Prostate gland (tissue), 2 donors: ENCODE measurements at places on chromosomes 2 and 18. TPM values are rescaled to one million over a fixed set of nuclear protein-coding genes. Genes with fewer than 3 reads are reported as not detected.

GRCh38 chr2:196266855-196267254 lies 95.5 kb upstream of the STK17B start:
- DNase-seq, result no peak

UGT1A6 gene
- 0.85 TPM for total RNA-seq

CRACDL gene
- total RNA-seq, result 4.1 TPM

GRCh38 chr2:69122271-69122670 lies 109.3 kb downstream of the ANTXR1 start:
- no peak for DNase-seq

TMEM182 gene
- 2.0 TPM for total RNA-seq

DNA sequence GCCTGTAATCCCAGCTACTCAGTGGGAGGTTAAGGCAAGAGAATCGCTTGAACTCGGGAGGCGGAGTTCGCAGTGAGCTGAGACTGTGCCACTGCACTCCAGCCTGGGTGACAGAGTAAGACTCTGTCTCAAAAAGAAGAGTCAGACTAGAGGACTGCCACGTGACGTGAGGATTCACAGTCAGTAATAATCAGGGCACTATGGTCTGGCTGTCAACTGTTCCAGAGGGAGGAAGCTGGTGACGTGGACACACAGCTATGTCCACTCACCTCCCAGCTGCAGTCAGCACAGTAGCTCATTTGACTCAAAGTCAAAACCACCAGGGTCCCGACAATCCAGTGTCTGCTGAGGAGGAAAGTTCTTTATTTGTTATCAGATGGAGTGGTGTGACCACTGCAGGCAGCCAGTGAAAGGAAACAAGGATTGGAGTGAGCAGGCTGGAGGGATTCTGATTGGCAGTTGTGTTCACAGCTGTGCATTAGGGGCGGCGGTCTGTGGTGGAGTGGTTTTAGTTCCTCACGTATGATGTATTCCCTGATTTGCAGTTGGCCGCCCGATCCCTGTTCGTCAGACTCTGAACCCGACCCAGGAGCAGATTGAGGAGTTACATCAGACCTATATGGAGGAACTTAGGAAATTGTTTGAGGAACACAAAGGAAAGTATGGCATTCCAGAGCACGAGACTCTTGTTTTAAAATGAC lies 37.9 kb downstream of the MOGAT1 start:
- no peak for DNase-seq

KCNIP3 gene
- total RNA-seq, result 63.8 TPM

DNA sequence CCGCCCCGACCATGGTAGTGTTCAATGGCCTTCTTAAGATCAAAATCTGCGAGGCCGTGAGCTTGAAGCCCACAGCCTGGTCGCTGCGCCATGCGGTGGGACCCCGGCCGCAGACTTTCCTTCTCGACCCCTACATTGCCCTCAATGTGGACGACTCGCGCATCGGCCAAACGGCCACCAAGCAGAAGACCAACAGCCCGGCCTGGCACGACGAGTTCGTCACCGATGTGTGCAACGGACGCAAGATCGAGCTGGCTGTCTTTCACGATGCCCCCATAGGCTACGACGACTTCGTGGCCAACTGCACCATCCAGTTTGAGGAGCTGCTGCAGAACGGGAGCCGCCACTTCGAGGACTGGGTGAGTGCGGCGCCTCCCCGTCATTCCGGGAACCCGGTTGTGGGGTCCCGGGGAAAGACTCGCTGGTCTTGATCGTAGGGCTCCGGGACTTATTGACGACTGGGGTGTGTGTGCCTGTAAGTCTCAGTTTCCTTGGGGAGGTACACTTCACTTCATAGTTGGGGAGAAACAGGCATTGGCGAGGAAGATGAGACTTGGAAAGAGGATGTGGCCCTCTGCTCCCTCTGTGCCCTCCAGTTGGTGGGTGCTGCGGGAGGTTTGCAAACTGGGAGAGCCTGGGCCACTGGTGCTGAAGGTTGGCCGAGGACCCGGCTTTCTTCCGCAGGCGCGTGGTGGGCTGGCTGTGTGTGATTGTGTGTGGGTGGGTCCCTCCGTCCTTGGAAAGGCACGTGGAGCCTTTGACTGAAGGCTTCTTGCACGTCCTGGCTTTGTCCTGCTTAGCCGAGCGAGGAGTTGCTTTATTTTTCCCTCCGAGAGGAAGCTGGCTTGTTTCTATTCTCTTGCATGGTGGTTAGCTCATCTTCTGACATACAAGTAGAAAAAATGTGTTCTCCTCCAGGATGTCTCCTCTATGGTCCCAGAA lies 886 bp downstream of the PRKCE start:
- peak; percentile 23 for DNase-seq

- DNase-seq, result no peak
Observed at GRCh38 chr2:219772697-219773096, 145.3 kb downstream of the SLC4A3 start.

ANKRD23 gene
- total RNA-seq, result 15.2 TPM

GRCh38 chr18:24989760-24990593 lies 362.0 kb downstream of the ZNF521 start:
- no peak for DNase-seq

- DNase-seq, result no peak
Observed at GRCh38 chr2:212669761-212670160, 131.2 kb upstream of the ERBB4 start.

DNA sequence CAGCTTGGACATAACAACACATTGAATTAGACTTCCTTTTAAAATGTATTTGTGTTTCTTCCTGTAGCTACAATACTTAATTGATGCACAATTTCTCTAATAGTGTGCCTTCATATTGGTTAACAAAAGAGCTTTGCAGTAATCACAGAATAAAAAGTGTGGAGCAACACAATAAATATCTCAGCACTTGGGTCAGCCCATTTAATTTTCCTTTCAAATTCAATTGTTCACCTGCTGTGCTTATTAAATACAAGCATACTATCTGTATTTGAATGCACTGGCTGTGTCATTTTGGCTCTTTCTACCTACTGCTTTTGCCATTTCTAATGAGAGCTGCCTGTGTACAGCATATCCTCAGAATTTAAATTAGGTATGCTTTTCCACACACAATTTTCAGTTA lies 1641.3 kb upstream of the SLC39A10 start:
- no peak for DNase-seq

DNA sequence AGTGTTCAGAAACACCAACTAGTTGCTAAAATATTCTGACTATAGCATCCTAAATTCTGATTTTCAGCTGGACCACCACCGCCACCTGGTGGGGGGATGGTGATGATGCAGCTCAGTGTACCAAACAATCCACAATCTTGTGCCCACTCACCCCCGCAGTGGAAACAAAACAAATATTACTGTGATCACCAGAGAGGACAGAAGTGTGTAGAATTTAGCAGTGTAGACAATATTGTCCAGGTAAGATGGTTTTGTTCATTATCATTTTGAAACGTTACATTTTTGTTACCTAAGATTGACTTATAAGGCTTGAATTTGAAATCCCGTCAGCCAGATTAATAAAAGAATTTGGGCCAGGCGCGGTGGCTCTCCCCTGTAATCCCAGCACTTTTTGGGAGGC lies 31.7 kb upstream of the UBXN4 start:
- peak; percentile 34 for DNase-seq

GRCh38 chr2:73004466-73004865 lies 67.0 kb downstream of the SFXN5 start:
- no peak for DNase-seq

POTEF gene
- total RNA-seq, result 2.5 TPM

ALK gene
- total RNA-seq, result 1.2 TPM

- DNase-seq, result no peak
Observed at GRCh38 chr2:203918839-203919238, 17.7 kb upstream of the ICOS start.

POMC gene
- total RNA-seq, result 31.0 TPM

GCG gene
- 1.6 TPM for total RNA-seq

GRCh38 chr2:19800796-19801195 lies 101.0 kb downstream of the TTC32 start:
- no peak for DNase-seq

DNA sequence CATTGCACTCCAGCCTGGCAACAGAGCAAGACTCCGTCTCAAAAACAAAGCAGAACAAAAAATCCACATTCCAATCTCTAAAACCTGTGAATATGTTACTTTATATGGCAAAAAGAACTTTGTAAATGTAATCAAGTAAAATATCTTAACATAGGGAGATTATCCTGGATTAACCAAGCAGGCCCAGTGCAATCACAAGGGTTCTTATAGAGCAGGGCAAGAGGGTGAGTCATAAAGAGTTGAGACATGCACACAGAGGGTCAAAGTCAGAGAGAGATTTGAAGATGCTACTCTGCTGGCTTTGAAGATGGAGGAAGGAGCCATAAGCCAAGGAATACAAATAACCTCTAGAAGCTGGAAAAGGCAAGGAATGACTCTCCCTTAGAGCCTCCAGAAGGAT lies 60.9 kb upstream of the SLC9A2 start:
- DNase-seq, result no peak

C2orf74 gene
- total RNA-seq, result 22.1 TPM

GRCh38 chr2:173370198-173370597 lies 15.5 kb downstream of the CDCA7 start:
- no peak for DNase-seq

DNA sequence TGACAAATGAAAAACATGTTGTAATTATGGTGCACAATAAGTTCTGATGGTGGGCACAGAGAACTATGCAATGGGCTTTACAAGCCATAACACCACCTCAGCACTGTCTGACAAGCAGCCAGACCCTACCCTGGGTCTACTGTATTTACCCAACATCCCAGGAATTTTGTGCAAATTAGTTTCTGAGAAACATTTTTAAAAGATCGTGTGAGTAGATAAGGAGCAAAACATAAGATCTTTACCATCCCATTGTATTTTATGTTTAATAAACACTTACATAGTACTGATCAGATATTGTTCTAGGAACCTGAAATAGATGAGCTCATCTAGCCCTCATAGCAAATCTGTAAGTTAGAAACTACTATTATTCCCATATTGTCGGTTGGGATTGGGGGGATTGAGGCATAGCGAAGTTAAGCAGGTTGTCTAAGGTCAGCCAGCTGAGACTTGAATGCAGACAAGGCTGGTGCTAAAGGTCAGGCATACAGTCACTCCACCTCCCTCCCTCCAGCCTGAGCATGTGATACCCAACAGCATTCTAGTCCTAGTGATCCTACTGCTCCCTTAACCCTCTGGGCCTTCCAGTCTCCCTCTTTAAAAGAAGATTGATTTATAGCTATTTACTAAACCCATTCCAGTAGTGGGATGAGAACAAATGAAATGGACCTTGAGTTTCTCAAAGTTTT lies 67.4 kb upstream of the STAM2 start:
- no peak for DNase-seq

GRCh38 chr2:74206180-74206688 lies 7.8 kb downstream of the MTHFD2 start:
- DNase-seq, result no peak

DNA sequence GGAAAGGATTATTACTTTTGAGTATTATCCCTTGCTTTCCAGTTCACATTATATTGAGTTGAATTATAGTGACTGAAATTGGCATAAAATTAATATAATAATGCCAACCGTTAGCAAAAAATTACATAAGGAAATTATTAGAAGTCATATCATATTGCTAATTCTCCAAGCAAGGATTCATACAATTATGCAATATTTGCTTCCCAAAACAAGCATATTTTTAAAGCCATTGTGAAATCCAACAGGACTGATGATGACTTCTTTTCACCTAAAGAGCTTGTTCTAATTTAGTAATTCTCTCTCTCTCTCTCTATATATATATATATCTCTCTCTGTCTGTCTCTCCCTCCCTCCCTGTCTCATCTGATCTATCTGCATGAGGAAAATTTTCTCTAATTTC lies 283.5 kb downstream of the DSEL start:
- no peak for DNase-seq

FOXD4L1 gene
- not detected for total RNA-seq

VAMP5 gene
- 8.4 TPM for total RNA-seq

- DNase-seq, result no peak
Observed at GRCh38 chr2:184302506-184302905, 295.8 kb upstream of the ZNF804A start.

SCG2 gene
- 1.0 TPM for total RNA-seq

DNA sequence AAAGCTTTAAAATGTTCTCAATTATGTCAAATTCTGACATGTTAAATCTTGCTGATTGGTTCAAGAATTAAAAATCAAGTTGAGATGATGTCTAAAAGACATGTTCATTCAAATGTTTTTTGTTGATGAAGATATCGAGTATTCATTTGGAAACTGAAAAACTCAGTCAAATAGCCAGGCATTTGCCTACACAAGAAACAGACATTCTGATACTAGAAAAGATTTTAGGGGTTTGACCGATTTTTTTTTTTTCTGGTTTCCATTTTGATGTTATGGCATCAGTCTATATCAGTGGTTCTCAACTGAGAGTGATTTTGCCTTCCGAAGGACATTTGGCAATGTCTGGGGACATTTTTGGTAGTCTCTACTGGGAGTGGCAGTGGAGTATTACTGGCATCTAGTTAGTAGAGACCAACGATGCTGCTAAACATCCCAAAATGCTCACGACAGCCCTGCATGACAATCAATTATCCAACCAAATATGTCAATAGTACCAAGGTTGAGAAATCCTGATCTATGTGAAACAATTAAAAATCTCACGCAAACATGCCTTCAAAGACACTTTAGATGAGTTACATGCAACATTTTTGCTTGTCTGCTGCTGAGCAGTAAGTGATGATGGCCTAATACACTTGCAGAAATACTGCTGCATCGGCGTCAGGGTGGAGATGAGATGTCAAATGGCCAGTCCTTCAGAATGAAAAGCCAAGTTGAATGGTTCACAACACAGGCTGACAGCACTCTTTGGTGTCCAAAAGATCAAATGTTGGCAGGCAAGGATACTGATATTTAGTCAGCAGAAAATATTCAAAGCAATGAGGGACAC lies 12.5 kb downstream of the RASGRP3 start:
- DNase-seq, result no peak

GRCh38 chr2:233556881-233557736 lies 9.5 kb downstream of the USP40 start:
- no peak for DNase-seq

GRCh38 chr18:10878703-10879102 lies 270.7 kb downstream of the PIEZO2 start:
- DNase-seq, result no peak

DNA sequence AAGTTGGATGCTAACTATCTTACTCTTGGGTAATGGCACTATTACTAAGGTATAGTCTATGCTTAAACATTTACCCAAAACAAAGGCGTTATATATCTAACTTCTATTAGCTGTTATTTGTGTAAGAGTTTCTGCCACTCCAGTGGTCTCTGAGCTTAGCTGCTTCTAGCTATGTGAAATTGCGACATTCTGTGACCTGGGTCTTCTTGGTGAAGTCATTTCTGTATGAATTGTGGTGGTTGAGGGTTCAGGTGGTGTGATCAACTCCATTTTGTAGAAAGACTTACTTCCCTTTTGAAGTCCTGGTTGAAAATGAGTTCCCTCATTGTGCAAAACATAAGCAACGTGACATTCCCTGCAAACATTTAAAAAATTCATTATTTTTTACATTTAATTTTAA lies 221.6 kb downstream of the PIK3C3 start:
- DNase-seq, result no peak

GRCh38 chr18:8011906-8012305 lies 444.8 kb downstream of the PTPRM start:
- no peak for DNase-seq

- DNase-seq, result no peak
Observed at GRCh38 chr2:156087875-156088274, 244.6 kb downstream of the NR4A2 start.

ST6GAL2 gene
- 2.4 TPM for total RNA-seq

TUBA4B gene
- total RNA-seq, result not detected

KLHL41 gene
- 13.4 TPM for total RNA-seq

HOXD10 gene
- 32.5 TPM for total RNA-seq

LBX2 gene
- 1.2 TPM for total RNA-seq
